ENCODE measurements at places on chromosomes 3 and 15.

- H3K27ac ChIP-seq = peak overlapping the region; percentile 14
- no peaks in the 10 kb centered on the region for H3K4me1 ChIP-seq
- H3K27me3 ChIP-seq = no peaks in the 10 kb centered on the region
- DNase-seq = no peak
- no peak overlapping the region for H3K4me3 ChIP-seq
- H3K36me3 ChIP-seq = no peaks in the 10 kb centered on the region
Observed at GRCh38 chr3:195238081-195238571, 32.8 kb downstream of the XXYLT1 start.

GRCh38 chr15:73959801-73960200, 32.3 kb downstream of the STOML1 start:
- no peak overlapping the region for H3K27ac ChIP-seq
- DNase-seq = no peak

- peaks cover 2% of the 10 kb centered on the region for H3K4me1 ChIP-seq
- DNase-seq = no peak
- H3K27me3 ChIP-seq = no peaks in the 10 kb centered on the region
- no peak overlapping the region for H3K4me3 ChIP-seq
- no peak overlapping the region for H3K27ac ChIP-seq
Observed at GRCh38 chr15:57340682-57341259, 35.5 kb upstream of the CGNL1 start.

DNA sequence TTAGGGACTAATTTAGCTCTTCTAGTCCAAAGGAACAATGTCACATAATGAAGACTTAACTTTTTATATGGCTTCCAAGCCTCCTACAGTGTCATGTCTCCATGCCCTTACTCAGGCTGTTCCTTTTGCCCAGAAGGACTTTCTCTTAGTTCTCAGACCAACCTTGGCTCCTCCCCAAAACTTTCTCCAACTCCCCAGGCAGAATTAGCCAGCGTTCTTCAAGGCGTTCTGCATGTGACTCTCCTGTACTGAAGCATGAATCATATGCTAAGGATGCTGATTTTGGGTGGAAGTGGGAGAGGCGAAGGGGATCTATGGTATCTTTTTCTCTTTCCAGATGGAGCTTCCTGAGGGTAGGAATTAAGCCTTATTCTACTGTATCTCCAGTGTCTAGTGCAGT, 335.1 kb upstream of the ICE2 start:
- H3K27me3 ChIP-seq = no peaks in the 10 kb centered on the region
- DNase-seq = no peak
- H3K4me3 ChIP-seq = no peak overlapping the region
- H3K27ac ChIP-seq = no peak overlapping the region

- no peaks in the 10 kb centered on the region for H3K27me3 ChIP-seq
- H3K27ac ChIP-seq = no peak overlapping the region
- H3K4me3 ChIP-seq = no peak overlapping the region
- DNase-seq = no peak
Observed at GRCh38 chr15:27845535-27846369, 253.4 kb downstream of the OCA2 start.

DNA sequence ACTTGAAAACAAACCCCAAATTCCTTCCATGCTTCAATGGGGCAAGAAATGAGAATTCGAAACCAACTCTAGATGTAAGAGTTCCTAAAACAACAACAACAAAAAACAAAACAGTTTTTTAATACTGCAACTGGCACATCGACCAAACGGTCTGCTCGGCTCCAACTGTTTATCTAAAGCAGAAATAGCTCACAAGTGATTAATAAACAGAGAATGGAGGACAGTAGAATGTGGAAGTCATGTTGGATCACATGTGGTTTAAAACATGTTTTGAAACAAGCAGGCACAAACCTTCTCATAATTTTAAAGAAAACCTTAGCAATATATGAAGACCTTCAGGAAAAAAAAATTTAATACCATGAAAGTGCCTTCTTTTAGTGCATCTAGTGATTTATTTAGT, 55.1 kb downstream of the SETMAR start:
- H3K27ac ChIP-seq = no peak overlapping the region
- H3K4me3 ChIP-seq = no peak overlapping the region
- DNase-seq = no peak
- peaks cover 6% of the 10 kb centered on the region for H3K36me3 ChIP-seq
- no peaks in the 10 kb centered on the region for H3K27me3 ChIP-seq
- peaks cover 17% of the 10 kb centered on the region for H3K4me1 ChIP-seq

DNA sequence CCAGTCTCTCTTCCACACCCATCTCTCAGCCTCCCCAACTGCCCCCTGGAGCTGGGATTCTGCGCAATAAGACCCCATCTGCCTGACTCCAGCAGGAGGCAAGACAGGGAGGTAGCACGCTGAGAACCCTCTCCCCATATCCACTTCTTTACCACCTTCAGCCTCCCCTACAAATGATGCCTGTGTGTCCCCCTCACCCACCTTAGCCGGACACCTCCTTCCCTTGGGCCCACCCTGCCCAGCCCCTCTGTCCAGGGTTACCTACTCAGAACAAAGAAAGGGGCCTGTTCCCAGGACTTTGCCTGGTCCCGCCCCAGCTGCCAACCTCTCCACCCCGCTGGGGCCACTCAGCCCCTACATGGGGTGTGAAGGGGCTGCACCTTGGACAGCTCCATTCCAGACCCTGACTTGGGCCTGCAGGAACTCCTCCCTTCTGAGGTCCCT, 40.8 kb upstream of the ATP2B2 start:
- no peaks in the 10 kb centered on the region for H3K4me1 ChIP-seq
- no peak for DNase-seq
- H3K36me3 ChIP-seq = no peaks in the 10 kb centered on the region
- no peak overlapping the region for H3K4me3 ChIP-seq
